ENCODE measurements at places on chromosomes 7 and 10. TPM values are rescaled to one million over a fixed set of nuclear protein-coding genes. Genes with fewer than 3 reads are reported as not detected.

DNA sequence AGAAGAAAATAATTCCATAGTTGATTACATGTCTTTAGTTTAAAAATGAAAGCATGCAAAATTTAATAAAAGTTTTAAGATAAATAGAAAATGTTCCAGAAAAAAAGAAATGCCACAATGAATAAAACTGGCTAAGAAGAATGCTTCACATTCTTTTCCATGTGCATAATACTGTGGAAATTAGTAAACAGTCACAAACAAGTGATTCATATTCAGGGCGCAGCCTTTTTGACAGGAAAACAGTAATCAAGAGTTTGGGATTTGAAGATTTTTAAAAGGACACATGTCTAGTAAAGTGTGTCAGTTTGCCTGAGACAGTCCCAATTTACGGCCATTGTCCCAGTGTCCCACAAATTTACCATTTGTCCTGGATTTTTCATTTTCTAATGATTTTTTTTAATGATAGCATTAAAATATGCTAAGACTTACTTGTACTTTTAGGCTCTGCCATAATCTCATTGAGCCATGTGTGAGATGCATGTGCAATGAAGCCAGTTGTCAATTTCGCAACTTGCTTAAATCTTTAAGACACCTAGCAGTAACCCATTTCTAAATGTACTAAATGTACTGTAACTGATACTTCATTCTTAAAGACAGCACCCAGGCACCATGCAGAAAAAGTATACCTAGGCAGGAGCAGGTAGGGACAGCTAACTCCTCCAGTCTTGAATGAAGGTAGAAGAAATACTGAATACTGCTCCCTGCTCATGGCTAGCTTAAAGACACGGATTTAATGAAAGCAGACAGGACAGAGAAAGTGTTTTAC is 46.9 kb downstream of the ZNF438 start:
- peak; percentile 91 for DNase-seq

DNA sequence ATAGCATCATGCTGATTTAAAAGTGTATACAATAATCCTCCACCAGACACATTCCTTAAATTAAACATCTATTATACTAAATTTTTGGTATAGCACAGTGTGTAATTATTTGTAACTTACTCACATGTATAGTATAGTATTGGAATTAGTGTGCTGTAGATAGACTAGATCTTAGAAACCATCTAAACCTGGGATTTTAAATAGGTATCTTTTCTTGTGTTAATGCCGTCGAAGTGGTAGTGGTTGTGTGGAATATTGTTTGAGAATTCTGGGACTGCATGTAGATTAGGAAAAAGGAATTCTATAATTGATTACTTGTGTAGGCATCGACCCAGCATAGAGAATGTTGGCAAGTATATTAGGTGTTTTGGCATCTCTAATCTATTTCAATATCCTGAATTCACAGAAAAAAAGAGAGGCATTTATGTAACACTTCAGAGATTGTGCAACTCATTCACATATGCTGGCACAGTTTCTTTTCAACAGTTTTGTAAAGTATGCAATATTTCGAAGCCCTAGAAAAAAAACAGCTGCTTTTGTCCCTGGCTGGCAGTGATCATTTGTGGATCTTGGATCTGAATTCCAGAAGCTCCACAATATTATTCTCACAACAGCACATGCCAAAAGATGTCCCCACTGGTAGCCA is 145.5 kb upstream of the AGR3 start:
- peak; percentile 35 for DNase-seq

Gene CPA2
- total RNA-seq, result 0.32 TPM

Gene SERPINE1
- total RNA-seq, result 700 TPM

- no peak for DNase-seq
Observed at GRCh38 chr7:143516981-143517380, 39.3 kb downstream of the TAS2R41 start.

DNA sequence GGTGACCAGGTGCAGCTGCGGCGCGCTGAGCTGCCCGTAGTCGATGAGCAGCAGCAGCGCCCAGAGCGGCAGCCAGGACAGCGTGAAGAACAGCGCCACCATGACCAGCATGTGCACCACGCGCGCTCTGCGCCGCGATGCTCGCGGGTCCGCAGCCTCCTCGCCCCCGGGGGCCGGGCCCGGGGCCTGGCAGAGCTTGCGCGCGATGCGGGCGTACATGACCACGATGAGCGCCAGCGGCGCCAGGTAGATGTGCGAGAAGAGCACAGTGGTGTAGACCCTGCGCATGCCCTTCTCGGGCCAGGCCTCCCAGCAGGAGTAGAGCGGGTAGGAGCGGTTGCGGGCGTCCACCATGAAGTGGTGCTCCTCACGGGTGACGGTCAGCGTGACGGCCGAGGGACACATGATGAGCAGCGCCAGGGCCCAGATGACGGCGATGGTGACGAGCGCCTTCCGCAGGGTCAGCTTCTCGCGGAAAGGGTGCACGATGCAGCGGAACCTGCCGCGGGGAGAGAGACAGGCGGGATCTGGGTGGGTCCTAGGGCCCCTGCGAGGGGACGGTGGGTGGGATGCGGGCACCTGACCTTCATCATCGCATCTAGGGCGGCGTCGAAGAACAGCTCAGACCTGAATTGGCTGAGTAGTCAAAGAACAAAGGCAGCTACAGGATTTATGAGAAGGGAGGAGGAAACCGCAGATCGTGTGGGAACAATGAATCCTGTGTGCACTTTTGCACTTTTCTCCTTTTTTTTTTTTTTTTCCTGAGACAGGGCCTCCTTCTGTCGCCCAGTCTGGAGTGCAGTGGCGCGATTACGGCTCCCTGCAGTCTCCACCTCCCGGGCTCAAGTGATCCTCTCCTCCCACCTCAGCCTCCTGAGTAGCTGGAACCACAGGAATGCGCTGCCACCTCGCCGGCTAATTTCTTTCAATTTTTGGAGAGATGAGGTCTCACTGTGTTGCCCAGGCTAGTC is 22.4 kb upstream of the PPA1 start:
- DNase-seq, result peak; percentile 24

DNA sequence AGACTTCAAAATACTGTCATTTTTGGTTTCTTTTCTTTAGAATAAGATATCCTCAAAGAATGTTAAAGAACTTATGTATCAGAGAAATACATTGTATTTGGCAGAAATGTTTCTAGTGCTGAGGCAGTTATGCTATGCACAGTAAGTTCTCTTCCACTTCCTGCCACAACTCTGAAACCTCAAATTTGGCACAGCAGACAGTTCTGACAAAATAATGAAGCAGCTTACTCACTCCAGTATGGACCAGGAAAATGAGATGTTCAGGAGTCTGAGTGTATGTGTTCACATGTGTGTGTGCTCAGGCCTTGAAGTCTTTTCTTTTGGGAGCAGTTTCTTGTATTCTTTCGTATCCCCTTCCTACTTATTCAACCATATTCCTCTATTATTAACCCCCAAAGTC is 197.0 kb upstream of the AGK start:
- peak; percentile 33 for DNase-seq

DNA sequence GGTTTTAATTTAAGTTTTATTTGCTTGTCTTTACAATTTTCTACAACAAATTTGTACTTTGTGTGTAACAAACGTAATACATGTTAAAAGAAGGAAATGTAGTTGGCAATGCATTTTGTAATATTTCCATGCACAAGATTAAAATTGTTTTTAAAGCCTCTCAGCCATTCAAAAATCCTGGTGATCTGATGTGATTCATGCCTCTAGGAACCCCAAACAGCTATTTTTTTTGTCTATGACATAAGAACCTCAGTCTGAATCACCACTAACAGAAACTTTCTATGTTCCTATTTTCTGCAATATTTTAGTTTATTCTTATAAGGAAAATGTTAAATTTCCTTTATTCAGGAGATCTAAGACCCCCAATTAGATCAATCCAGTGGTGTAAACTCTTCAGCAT is 183.1 kb upstream of the YAE1 start:
- DNase-seq, result no peak

GRCh38 chr10:73088304-73088703 is 8.4 kb downstream of the P4HA1 start:
- DNase-seq, result no peak

Data from fibroblast of villous mesenchyme (primary cell).